ENCODE measurements at places on chromosomes 5 and 9.

GRCh38 chr5:173789031-173789920, 98.9 kb upstream of the CPEB4 start:
- DNase-seq: no peak

- DNase-seq: no peak
Observed at GRCh38 chr5:111977436-111977829, 220.4 kb upstream of the NREP start.

DNA sequence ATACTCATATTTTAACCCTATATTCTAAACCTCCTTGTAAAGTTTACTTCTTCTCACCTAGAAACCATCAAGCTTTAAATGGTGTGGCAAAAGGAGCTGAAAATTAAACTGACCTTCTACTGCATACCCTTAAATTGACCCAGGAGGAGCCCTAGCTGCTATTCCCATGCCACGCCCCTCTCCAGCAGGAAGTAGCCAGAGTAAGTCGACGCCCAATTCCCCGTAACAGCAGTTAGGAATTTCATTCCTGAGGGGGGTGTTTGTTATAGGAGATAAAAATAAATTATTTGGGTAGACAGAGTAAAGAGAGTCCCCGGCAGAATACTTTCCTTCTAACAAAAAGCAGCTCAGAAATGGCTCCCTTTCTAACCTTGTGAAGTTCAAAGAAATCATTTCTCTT, 111.8 kb upstream of the FAM174A start:
- no peak for DNase-seq

- DNase-seq: no peak
Observed at GRCh38 chr5:4198461-4198860, 602.8 kb downstream of the IRX1 start.

DNA sequence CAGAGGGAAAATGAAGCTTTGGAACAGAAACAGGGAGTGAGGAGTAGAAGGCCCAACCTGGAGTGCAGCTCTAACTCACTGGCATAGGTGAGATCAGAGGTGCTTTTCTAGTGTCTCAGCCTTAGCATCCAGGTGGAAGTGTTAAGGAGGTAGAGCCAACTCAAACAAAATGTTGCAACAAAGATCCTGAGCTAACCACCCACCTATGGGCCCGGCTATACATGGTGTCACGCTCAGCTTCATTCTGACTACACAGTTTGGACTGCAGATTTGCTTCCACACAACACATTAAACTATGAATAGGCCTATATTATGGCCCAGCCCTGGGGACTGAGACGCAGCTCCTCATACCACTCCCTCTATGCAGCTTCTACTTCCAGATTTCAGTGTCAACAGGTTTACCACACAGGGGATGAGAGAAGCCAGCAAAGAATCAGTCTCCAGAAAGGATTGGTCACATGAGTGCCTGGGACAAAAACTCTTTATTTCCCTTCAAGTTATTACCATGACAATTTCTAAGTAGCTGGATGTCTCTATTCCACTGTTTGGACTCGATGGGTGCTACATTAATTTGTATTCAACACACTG, 9.0 kb downstream of the C5orf63 start:
- no peak for DNase-seq

DNA sequence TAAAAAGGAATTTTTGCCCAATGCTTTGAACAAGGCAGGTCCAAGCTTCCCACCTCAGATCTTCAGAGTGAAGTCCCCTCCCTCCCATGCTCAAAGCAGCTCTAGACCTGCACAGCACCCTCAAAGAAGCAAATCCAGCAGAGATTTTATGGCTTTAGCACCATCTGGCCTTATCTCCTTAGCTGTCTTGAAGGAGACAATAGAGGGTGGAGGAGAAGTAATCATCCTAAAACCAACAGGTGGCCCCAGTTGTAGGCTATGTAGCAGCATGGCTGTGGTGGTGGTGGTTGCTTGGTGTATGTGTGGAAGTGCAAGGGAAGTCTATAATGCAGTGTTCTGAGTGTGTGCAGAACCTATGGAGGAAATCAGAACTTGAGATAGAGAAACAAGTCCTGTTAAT, 140.1 kb downstream of the GRIA1 start:
- DNase-seq: no peak

GRCh38 chr5:59538750-59539121, 354.8 kb downstream of the PDE4D start:
- DNase-seq: no peak

DNA sequence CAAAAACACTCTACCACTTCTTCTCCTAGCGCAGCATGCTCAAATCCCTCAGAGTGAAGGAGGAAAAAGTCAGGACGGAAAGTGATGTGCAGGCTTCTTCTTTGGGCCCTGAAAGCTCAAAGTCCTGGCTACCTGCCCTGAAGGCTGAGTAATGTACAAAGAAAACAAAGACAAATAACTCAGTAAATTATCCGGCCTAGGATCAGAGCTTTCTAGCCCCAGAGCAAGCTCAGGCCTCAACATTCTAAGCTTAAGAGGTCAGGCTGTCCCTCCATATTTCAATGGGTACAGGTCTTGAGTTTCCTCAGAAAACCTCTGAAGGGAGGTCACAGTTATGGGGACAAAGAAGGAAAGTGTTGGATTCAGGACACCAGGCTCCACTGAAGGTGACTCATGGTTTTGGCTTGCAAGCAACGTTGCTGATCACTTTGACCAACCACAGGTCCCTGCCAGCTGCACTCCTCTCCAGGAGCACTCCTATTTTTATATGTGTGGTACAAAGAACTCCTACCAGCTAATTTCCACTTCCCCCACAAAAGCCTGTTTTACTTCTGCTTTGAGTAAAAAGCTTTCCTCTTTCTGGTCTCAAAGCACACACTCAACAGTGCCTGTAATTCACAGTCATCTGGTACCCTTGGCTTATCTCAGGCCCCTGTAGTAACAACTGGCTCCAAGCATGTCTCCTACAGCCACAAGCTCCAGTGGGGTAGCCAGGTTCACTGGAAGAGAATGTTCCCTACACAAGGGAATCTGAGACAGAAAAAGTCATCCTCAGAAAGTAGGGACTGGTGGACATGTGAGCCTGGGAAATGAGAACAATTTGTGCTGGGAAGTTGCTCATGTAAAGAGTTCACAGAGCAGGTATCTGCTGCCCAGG, 115.7 kb downstream of the UGCG start:
- no peak for DNase-seq

- no peak for DNase-seq
Observed at GRCh38 chr5:6903934-6904333, 190.7 kb downstream of the TENT4A start.

DNA sequence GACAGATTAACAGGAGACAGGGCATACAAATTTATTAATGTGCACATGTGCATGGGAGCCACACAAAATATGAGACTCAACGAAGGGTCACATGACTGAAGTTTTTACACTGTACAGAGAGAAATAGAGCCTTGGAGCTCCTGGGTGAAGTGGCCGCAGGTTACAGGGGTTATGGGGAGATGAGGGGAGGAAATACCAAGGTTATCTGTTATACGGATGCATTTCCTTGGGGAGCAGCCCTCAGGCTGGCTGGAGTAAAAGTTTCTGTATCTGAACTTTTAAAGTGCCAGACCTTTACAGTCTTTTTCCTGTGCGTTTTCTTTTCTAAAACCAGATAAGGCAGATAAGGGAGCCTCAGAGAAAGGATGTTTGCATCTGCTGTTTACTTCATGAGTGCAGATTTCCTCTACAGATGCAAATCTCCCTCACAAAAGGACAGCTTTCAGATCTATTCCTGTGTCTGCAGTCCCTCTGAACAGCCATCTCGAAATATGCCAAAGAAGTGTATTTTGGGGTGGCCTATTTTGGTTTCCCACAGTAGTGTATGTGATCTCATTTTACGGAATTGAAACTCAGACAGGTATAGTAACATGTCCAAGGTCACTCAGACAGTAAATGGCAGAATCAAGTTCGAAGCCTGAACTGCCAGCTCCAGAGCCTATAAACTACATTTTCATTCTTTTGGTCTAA, 139.3 kb upstream of the FBXL17 start:
- DNase-seq: no peak

DNA sequence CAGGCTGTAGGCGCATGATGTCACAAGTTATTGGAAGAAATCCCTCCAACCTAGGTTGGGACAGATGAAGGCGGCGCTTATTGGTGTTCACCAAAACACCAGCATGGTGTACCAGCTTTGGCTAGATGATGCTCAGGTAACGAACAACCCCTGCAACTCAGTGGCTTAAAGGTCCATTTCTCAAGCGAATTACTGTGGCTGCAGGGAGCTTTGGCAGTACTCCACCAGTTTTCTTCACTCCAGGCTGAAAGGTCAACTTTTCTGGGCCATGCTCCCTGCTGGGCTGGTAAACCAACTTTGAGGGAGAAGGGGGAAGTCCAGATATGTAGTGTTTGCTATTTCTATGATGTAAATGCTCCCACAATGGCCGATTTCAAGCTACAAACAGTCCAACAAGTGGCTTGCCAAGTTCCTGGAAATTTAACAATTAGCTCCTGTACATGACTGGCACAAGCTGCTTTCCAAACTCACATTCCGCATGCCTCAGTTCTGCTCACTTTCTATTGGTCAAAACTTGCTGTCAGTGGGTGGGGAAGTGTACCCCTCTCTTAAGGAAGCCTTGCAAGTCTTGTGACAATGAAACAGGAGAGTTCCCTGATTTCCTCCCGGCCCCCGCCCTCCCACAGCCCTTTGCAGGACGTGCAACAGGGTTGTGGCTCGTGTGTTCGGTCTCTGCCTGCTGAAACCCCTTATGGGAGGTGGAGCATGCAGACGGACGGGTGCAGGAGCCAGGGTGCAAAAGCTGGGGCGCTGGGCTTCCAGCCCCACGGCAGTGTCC, 588 bp upstream of the ZBED3 start:
- DNase-seq: no peak

DNA sequence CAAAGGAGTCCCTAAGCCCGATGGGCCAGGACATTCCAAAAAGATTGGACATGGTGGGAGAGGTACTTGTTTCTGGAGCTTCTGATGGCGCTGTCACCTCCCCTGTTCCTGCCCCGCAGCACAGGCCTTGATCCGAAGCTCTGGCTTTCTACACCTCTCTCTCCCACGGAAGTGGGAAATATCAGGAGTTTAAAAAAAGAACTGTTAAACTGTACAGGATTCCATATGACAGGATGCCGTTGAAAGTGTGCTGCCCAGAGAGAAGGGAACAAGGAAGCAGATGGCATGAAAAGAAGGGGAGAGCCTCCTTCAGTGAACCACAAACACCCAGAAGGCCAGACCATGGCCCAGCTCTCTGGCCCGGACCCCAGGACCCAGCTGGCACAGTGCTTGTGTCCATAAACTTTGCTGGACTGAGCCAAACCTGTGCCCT, 26.8 kb upstream of the SLC2A8 start:
- no peak for DNase-seq

DNA sequence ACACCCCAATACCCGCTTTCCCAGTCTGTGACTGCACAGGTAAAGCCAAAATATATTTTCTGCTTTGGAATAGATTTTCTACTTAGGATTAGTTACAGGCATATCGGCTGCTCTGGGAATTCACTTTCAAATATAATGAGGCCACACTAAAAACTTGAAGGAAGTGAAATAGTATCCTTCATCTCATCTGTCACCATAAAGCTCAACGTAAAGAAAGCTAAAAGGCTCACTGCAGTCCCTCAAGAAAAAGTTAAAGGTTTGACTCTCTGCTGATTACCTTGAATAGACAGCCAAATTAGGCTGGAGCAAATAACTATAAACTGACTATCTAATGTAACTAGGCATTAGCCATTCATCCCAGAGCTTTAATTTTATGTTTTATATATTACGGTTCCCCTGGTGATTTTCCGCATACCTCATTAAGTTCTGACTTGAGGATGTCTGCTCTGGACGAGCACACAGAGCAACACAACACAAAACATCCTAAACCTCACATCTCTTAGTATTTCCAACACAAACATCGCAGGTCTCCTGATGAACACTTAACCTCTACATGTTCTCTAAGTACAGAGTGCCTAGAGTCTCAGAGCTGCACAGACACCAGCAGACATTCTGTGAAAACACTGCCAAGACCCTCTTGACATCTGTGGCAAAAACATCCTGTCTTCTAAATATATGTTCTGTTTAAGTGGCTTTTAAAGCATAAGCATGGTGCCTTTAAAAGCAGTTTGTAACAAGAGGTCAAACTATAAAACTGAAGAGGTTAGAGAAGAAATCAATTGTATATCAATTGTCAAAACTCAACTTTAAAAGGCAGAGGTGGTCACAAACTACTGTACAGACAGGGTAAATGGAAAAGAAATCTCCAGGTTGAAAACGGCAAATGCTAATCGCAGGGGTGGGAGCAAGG, 35.4 kb downstream of the ELAVL2 start:
- DNase-seq: no peak

DNA sequence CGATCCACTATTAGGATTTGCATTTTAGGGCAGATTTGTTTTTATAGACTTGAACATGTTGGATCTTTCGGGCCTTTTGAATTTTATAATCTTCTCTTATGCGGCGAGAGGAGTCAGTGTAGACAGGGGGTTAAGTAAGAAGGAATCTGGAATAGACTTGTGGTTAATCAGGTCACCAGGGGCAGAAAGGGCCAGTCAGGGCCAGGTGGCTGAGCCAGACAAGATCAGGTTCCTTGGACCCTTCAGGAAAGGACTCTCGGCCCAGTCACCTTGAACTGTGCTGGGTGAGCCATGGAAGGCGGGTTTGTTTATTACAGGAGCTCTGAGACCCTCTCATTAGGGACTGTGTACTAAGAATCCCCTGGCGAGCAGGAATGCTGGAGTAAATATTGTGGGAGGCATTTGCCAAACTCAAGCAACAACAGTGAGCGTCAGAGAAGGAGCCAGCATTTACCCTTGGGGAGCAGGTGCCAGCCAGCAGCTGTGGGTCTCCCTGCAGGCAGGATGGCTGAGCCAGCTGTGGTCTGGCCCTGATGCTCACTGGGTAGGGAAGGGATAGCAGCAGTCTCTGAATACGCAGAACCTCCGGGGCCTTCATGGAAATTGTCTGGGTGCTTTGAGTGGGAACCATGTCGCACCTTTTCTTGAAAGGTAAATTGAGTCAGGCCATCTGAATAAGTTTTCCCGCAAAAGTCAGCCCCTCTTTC, 79.2 kb downstream of the UBE2QL1 start:
- no peak for DNase-seq

DNA sequence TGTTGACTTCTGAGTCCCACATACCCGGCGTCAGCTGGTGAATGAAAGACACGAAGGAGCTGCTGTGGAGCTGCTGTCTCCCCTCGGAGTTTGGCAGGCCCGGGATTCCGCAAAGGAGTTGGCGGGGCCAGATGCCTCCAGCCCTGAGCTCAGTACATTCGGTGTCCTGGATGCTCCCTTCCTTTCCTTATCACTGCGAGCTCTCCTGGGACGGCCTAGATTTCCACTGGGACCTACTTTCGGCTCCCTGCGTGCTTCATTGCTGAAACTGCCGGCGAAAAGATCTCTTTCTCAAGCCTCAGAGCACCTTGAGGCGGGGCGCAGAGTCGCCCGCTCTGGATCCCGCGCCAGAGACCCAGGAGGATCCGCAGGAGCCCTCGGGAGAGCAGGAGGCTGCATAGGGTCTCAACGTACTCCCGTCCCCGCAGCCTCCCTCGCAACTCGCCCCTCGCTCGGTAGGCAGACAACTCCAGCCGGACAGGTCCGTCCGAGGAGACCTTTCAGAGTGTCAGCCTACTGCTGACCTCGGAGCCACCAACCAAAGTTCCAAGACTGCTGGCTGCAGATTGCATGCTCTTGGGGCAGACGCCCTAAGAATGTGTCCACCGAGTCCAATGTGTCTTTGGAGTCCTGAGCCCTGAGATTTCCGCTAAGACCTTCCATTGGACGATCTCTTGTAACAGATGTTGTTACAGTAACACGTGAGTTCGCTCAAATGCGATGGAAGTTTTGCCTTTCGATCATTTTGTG, 6.1 kb downstream of the ANXA2R start:
- DNase-seq: no peak
